ENCODE measurements at places on chromosomes 5 and 9. TPM values are rescaled to one million over a fixed set of nuclear protein-coding genes. Genes with fewer than 3 reads are reported as not detected.

RGS14 gene
- 113 TPM for total RNA-seq

- no peak for DNase-seq
Measured at GRCh38 chr5:137442660-137443059, 56.5 kb downstream of the SPOCK1 start.

GRCh38 chr5:174155281-174155680 is 109.8 kb downstream of the NSG2 start:
- no peak for DNase-seq

- peak; percentile 91 for DNase-seq
Measured at GRCh38 chr5:88680253-88681132, 202.5 kb downstream of the MEF2C start.

SLC27A6 gene
- not detected for total RNA-seq

WWC1 gene
- total RNA-seq, result 0.22 TPM

- DNase-seq, result no peak
Measured at GRCh38 chr5:91521334-91521733, 138.2 kb upstream of the ARRDC3 start.

STK32A gene
- not detected for total RNA-seq

KIF12 gene
- total RNA-seq, result not detected

DNA sequence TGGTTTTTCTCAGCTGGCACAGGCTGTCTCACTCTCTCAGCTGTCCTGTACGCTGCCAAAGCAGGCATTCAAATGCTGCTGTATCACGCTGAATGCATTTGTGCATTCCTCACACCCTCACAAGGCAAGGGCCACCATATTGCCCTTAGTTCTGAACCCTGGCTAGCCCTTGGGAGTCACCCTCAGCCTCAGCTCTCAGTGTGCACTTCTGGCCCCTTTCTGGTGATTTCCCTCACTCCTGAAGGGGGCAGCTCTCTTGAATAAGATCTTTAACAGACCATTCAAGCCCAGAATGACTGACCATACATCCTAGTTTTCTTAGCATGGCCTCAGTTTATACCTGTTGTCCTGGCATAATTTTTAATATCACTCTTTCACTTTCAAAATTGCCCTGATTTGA is 84.3 kb downstream of the HTR1A start:
- no peak for DNase-seq

DNA sequence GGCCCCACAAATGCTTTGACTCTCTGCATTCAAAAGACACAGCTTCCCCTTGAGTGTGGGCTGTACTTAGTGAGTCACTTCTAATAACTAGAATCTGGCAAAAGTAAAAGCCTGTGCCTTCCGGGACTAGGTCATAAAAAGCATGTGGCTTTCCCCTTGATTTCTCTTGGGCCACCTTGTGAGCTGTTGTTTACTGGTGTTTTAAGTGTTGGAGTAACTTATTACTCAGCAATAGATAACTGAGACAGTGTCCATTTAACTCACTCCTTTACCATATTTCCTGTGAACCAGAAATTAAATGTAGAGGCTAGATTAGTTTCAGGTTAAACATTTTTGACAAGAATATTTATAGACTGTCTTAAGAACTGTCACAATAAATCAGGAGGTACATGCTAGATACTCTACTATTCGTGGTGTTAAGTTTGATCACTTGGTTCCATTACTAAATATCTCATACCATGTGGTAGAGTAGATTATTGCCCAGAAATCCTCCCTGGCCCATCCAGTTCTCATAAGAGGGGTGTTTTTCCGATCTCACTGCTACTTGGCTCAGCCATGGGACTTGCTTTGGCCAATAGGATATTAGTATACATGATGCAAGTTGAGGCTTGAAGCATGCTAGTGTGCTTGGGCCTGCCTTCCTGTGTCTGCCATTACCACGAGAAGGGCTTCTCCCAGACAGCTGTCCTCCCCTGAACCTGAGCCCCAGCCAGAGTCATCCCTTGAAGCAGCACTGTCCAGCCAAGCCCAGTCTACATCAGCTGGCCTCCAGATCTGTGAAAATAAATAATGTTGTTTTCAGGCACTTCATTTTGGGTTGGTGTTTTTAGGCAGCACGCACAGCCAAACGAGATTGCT is 10.4 kb upstream of the CMBL start:
- no peak for DNase-seq

DNA sequence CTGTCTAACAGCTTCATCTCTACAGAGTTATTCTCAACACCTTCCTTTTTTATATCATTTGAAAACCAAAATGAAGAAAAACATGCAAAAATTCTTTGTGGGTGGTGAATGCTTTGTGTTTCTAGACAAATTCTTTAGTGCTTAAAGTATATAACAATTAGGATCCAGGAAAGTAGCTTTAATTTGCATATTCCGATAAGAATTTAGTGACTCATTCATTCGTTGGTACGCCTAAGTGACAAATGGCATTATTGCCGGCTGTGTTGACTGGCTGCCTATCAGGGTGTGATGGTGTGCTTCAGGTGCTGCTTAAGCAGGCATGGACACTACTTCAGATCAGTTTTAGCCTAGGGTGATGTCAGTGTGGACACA is 35.2 kb downstream of the LMNB1 start:
- no peak for DNase-seq

TXNDC8 gene
- not detected for total RNA-seq

GRCh38 chr5:100502684-100503083 is 32.5 kb upstream of the FAM174A start:
- no peak for DNase-seq

SPINK13 gene
- total RNA-seq, result not detected

- DNase-seq, result no peak
Measured at GRCh38 chr9:22817181-22817580, 370.6 kb downstream of the DMRTA1 start.

HAUS6 gene
- 27.6 TPM for total RNA-seq

PCDHA9 gene
- not detected for total RNA-seq

GRCh38 chr5:16595881-16596580 is 20.8 kb downstream of the RETREG1 start:
- no peak for DNase-seq

DNA sequence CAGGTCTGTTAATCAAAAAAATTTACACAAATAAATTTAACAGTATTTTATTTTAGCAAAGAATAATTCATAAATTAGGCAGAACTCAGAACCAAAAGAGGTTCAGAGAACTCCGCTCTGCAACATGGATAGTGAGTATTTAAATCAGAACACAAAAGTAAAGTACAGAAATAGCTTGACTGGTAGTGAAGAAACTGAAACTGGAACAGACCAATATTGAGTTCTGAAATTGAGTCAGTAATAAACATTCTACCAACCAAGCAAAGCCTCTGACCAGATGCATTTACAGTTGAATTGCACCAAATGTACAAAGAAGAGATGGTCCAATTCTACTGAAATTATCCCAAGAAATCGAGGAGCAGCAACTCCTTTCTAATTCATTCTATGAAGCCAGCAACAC is 1542.8 kb downstream of the EFNA5 start:
- no peak for DNase-seq

GRCh38 chr5:132385326-132386105 is 16.0 kb downstream of the SLC22A5 start:
- DNase-seq, result peak; percentile 49

DNA sequence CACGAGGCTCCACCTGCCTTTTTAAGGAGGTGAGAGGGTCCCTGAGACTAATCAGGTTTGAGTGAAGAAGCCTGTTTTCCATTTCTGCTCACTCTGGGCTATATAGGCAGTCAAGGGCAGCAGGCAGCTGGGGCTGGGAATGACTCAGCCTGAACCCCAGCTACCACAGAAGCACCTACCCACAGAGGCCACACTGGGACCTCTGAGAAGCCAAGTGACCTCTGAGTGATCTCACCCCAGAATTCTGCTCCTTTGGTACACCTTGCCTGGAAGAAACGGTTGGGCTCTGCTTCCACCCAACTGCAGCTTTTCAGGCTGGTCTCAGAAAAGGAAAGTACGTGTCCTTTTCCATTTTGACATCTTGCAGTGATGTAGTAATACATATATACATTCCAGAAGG is 6.8 kb downstream of the FAM219A start:
- DNase-seq, result no peak

ADAMTSL1 gene
- total RNA-seq, result not detected

DNA sequence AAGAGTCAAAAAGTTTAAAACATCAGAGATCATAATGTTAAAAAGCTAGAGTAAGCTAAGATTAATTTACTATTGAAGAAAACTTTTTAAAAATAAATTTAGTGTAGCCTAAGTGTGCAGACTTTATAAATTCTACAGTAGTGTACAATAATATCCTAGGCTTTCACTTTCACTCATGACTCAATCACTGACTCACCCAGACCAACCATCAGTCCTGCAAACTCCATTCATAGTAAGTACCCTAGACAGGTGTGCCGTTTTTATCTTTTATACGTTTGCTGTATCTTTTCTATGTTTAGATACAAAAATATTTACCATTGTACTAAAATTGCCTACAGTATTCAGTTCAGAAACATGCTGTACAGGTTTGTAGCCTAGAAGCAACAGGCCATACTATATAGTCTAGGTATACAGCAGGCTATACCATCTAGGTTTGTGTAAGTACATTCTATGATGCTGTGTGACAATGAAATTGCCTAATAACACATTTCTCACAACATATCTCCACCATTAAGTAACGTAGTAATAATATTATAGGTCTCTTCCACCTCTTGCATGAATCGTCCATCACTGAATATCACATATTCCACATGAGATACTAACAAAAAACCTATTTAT is 59.2 kb downstream of the MEGF9 start:
- no peak for DNase-seq

N4BP3 gene
- 5.3 TPM for total RNA-seq
